Natural killer cell (primary cell): ENCODE measurements at places on chromosomes 7 and 10. TPM values are rescaled to one million over a fixed set of nuclear protein-coding genes. Genes with fewer than 3 reads are reported as not detected.

DNA sequence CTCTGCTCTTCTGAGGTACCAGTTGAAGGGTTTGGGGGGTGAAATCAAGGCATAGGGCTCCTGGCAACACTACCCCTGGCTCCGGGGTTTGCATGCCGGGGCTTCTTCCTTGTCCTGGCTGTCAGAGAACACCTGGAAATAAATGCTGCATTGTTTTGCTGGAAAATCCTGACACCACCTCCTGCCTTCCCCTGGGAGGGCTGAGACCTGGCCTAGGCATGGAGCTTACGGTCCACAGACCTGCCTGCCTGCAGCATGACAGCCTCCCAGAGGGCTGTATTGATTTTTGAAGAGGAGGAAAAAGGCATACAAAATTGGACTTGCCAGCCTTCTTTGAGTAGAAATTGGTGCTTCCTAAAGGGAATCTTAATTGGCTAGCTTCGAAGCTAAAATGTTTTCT, 227.1 kb downstream of the MGMT start:
- H3K4me3 ChIP-seq = no peak overlapping the region
- no peaks in the 10 kb centered on the region for H3K27me3 ChIP-seq
- H3K4me1 ChIP-seq = no peaks in the 10 kb centered on the region
- DNase-seq = no peak
- no peak overlapping the region for H3K27ac ChIP-seq
- H3K36me3 ChIP-seq = no peaks in the 10 kb centered on the region

The CALHM1 gene
- total RNA-seq = 0.23 TPM

The FANK1 gene
- not detected for total RNA-seq

- no peak overlapping the region for H3K27ac ChIP-seq
- no peak overlapping the region for H3K4me3 ChIP-seq
Measured at GRCh38 chr10:90999512-91000172, 78.8 kb upstream of the ANKRD1 start.

GRCh38 chr10:10792681-10793080, 225.0 kb upstream of the CELF2 start:
- no peak overlapping the region for H3K4me3 ChIP-seq
- no peak overlapping the region for H3K27ac ChIP-seq
- DNase-seq = no peak
- no peaks in the 10 kb centered on the region for H3K4me1 ChIP-seq
- no peaks in the 10 kb centered on the region for H3K27me3 ChIP-seq
- H3K36me3 ChIP-seq = no peaks in the 10 kb centered on the region

DNA sequence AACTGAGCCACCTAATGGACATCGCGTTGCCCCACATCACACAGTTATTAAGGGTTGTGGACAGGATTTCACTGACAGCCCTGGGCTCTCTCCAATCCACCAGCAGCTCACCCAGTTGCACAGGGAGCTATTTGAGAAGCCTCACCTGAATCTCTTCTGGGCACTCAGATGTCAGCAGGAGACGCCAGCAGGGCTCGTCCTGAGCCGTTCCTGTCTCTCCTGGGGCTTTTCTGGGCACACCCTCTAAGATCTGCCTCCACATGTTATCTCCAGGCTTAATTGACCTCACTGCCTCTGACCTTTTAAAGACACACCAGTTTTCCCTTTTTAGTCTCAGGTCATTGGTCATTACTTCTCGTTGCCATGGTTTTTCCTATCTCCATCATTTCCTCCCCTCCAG, 63.0 kb downstream of the GRID1 start:
- no peak overlapping the region for H3K4me3 ChIP-seq
- no peak for DNase-seq
- no peak overlapping the region for H3K27ac ChIP-seq
- H3K4me1 ChIP-seq = no peaks in the 10 kb centered on the region
- no peaks in the 10 kb centered on the region for H3K36me3 ChIP-seq

The AKR1C8 gene
- 7.2 TPM for total RNA-seq

- H3K27ac ChIP-seq = no peak overlapping the region
- H3K4me1 ChIP-seq = peaks cover 1% of the 10 kb centered on the region
- no peaks in the 10 kb centered on the region for H3K27me3 ChIP-seq
- DNase-seq = no peak
- no peak overlapping the region for H3K4me3 ChIP-seq
Measured at GRCh38 chr10:45008524-45009161, 7.9 kb downstream of the ZNF22 start.

GRCh38 chr7:51970961-51971665, 654.5 kb upstream of the COBL start:
- H3K27me3 ChIP-seq = no peaks in the 10 kb centered on the region
- no peak for DNase-seq
- H3K4me3 ChIP-seq = no peak overlapping the region
- no peaks in the 10 kb centered on the region for H3K36me3 ChIP-seq
- no peak overlapping the region for H3K27ac ChIP-seq

DNA sequence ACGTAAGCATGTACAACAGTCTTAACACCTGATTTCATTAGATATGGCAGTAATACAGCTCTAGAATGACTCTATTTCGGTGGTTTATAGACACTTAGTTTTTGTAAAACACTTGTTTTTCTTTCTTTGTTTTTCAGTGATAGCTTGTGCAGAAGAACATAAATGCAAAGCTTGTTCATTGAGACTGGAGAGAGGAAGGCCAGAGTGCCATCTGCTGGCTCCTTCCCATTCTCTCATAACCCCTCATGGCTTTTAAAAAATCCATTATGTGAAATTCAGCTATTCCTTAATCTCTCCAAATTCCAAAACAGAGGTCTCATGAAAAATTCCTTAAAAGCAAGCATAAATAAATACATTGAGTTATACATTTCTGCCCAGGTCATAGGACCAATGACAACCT, 76.3 kb downstream of the CACNB2 start:
- no peak for DNase-seq
- no peaks in the 10 kb centered on the region for H3K36me3 ChIP-seq
- no peaks in the 10 kb centered on the region for H3K27me3 ChIP-seq
- no peak overlapping the region for H3K27ac ChIP-seq
- H3K4me3 ChIP-seq = no peak overlapping the region

The FOXK1 gene
- 59.7 TPM for total RNA-seq

- no peaks in the 10 kb centered on the region for H3K36me3 ChIP-seq
- no peak overlapping the region for H3K27ac ChIP-seq
- DNase-seq = peak; percentile 76
- no peaks in the 10 kb centered on the region for H3K27me3 ChIP-seq
- H3K4me1 ChIP-seq = peaks cover 12% of the 10 kb centered on the region
Measured at GRCh38 chr7:29189743-29190201, 4.8 kb upstream of the CHN2 start.

DNA sequence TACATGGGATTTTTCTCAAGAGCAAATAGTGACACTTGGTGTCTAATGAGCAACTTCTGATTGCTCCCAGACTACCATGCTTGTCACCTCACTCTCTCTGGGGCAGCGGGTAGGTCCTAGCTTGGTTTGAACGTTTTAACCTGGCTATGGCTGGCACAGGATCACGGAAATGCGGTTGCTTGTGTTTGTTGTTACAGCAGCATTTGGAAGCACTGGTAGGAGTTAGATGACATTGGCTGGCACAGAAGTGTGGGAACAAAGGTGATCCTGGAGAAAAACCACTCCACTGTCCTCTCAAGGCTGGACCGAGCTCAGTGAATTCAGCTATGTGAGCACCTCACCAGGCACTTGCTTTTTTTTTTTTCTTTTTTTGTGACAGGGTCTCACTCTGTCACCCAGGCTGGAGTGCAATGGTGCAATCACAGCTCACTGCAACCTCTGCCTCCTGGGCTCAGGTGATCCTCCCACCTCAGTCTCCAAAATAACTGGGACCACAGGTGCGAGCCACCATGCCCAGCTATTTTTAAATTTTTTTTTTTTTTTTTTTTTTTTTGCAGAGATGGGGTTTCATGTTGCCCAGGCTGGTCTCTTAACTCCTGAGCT, 3.5 kb upstream of the PFKFB3 start:
- H3K4me1 ChIP-seq = peaks cover 25% of the 10 kb centered on the region
- no peak overlapping the region for H3K27ac ChIP-seq
- no peaks in the 10 kb centered on the region for H3K36me3 ChIP-seq
- H3K4me3 ChIP-seq = no peak overlapping the region
- no peak for DNase-seq

DNA sequence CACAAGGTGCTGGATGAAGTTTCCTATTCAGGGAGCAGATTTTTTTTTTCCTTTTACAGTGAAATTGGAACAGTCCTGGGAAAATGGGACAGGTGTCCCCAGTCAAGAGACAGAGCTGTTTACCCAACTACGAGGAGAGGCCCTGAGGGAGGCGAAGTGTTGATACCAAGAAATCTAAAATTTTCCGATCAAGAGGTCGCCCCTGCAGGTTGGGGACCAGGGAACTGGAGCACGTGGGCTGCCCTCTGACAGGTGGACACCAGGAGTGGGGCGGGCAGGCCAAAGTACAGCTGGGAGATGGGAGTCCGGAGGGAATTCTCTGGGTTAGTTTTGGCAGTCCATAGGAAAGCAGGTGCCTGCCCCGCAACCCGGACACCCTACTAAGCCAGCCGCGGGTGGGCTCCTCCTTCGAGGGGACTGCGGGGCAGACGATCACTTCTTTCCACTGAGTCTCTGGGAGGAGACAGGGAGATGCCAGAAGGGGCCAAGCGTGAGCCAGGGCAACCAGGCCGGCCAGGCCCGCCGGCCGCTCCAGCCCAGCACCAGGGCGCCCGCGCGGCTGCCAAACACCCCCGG, 965 bp upstream of the CAMK1D start:
- DNase-seq = no peak
- no peaks in the 10 kb centered on the region for H3K27me3 ChIP-seq
- no peaks in the 10 kb centered on the region for H3K36me3 ChIP-seq
- peak overlapping the region; percentile 72 for H3K27ac ChIP-seq

DNA sequence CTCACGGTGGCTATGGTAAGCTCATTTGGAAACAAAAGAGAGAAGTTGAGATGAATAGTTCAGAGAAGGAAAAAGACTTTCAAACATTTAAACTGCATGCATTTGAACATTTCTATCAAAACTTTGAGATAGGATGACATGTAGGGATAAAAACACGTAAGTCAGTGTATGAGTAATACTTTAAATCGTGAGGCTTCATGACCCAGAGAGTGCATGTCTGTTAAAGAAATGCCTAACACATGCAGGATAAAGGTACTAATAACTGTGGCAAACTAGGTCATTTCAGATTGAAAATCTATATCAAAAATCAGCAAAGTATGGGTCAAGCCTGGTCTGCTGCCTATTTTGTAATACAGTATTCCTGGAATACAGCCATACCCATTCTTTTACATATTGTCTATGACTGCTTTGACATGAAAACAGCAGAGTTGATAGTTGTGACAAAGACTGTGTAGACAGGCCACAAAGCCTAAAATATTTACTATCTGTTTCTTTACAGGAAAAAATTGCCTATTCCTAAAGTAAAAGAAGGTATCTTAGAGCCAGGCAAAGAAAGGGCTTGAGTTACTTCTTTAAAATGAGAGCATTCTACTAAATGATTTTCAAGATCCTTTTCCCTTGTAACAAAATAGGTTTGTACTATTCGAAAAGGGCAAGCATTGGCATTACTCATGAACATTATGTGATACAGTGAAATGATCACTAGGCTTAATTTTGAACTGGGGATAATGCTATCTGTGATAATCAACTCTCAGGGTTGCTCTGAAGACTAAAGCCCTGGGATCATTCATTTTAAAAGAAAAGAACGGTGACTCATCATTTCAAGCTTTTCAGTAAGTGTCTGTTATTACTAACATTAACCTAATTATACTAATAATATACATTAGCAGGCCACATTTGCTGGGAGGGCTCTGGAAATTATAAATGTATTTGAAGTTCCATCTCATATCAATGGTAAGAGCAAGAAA, 185.9 kb downstream of the CRPPA start:
- no peaks in the 10 kb centered on the region for H3K27me3 ChIP-seq
- no peaks in the 10 kb centered on the region for H3K4me1 ChIP-seq
- DNase-seq = no peak
- no peak overlapping the region for H3K4me3 ChIP-seq

GRCh38 chr7:53113424-53113823, 78.0 kb downstream of the POM121L12 start:
- no peak overlapping the region for H3K27ac ChIP-seq
- DNase-seq = no peak
- no peaks in the 10 kb centered on the region for H3K36me3 ChIP-seq
- H3K27me3 ChIP-seq = no peaks in the 10 kb centered on the region
- no peak overlapping the region for H3K4me3 ChIP-seq

The BUD31 gene
- total RNA-seq = 190 TPM

The IPMK gene
- total RNA-seq = 5.7 TPM

The COPS6 gene
- 94.6 TPM for total RNA-seq

DNA sequence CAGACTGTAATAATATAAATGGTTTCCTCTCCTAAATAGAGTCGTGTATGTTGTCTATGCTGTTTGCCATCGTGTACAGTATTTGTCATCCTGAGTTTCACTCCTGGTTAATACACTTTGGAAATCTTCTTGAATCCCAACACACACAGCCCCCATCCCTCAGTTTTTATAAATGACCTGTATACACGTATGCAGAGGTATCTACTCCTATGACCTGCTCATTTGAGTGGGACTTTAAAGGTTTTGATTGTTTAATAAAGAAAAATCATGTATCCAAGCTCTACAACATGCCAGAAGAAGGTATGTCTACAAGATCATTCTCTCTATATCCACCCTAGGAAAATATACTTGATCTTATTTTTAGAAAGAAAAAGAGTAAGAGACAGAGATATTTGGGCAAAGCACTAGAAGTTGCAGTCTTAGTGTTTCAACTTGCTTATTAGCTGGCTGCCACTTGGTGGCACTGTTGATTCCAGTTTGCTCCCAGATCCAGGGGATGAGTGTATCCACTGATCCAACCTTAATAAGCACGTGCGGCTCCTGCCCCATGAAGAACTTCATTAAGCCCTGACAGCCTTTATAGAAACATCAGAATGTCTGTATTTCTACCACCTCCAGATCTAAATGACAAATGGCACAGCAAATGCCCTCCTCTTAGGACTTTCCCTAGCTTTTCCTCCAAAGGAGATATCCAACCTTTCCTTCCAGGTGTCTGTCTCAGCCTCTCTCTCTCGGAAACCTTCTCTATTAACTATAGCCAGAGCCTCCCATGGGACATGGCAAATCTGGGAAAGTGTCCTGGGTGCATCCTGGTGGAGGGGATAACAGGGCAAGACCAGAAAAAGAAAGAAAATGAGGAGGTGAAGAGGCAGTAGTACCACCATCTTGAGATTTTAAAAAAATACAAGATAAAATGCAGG, 181.6 kb upstream of the NEBL start:
- no peak overlapping the region for H3K4me3 ChIP-seq
- H3K36me3 ChIP-seq = no peaks in the 10 kb centered on the region
- no peak overlapping the region for H3K27ac ChIP-seq
- DNase-seq = no peak
- no peaks in the 10 kb centered on the region for H3K27me3 ChIP-seq
- H3K4me1 ChIP-seq = no peaks in the 10 kb centered on the region

The CYP3A7 gene
- not detected for total RNA-seq

DNA sequence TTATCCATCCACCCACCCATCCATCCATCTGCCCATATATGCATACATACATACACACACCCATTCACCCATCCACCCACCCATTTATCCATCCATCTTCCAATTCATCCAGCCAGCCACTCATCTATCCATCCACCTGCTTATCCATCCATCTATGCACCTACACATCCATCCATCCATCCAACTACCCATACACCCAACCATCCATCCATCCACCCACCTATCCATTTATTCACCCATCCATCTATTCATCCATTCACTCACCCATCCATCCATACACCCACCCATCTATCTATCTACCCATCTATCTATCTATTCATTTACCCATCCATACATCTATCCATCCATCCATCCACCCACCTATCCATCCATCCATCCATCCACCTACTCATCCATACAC, 17.3 kb downstream of the TMEM72 start:
- no peaks in the 10 kb centered on the region for H3K36me3 ChIP-seq
- peaks cover 11% of the 10 kb centered on the region for H3K4me1 ChIP-seq
- H3K27me3 ChIP-seq = no peaks in the 10 kb centered on the region
- DNase-seq = no peak
- H3K27ac ChIP-seq = no peak overlapping the region
